ENCODE measurements at places on chromosomes 2 and 18.

DNA sequence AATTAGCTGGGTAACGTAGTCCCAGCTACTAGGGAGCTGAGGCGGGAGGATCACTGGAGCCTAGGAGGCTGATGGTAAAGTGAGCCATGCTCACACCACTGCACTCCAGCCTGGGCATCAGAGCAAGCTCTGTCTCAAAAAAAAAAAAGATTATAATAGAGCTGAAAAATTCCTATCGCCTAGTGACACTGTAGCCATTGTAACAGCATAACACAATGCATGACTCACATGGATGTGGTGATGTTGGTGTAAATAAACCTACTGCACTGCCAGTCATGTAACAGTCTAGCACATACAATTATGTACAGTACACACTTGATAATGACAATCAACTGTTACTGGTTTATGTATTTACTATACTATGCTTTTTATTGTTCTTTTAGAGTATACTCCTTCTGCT, 39.6 kb downstream of the MGAT4A start:
- DNase-seq = no peak

GRCh38 chr18:58067601-58068000, 23.6 kb downstream of the NEDD4L start:
- no peak for DNase-seq

DNA sequence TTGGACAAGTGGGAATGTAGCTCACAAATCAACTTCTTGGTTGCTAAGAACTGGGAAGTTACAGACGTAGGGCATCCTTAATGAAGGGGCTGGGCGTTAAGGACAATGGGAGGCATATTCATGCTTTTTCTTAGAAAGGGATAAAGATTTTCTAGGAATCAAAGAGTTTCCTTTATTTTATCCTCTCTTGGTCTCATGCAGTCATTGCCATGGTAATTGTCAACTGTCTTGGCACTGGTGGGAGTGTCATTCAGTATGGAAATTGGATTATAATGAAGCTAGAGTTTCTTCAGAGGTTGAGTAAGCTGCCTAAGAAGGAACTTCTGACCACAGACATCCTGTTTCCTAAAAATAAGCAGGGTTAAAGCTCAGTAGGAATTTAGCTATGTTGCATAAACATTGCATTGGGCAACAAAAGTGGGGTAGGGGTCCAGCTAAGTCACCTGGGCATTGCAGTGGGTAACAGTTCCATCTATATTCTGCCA, 114.0 kb downstream of the LYPD6B start:
- DNase-seq = no peak

DNA sequence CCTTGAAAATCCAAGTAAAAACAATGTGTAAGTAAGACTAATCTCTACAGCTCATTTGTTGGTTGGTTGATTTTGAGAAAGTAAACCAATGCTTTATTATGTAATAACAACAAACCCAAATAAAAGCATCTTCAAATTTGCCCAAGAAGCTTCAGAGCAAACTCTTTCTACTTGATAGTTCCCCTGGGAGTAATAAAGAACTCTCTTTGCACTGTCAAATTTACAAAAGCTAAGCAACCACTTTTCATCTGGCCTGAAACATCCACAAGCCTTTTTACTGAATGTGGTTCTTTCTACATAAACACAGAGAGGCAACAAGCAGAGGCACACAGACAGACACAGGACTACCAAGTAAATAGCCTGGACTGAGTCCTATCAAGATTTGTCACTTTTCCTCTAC, 28.8 kb upstream of the CACNB4 start:
- DNase-seq = no peak

GRCh38 chr18:48862132-48862531, 88.6 kb downstream of the SMAD7 start:
- DNase-seq = no peak

DNA sequence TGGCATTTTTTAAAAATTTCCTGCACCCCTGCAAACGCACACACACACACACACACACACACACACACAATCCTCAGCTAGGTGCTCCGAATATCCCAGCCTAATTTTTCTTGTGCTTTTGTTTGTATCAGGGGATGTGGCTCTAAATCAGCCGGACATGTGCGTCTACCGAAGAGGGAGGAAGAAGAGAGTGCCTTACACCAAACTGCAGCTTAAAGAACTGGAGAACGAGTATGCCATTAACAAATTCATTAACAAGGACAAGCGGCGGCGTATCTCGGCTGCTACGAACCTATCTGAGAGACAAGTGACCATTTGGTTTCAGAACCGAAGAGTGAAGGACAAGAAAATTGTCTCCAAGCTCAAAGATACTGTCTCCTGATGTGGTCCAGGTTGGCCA, 1.8 kb downstream of the HOXD13 start:
- no peak for DNase-seq

DNA sequence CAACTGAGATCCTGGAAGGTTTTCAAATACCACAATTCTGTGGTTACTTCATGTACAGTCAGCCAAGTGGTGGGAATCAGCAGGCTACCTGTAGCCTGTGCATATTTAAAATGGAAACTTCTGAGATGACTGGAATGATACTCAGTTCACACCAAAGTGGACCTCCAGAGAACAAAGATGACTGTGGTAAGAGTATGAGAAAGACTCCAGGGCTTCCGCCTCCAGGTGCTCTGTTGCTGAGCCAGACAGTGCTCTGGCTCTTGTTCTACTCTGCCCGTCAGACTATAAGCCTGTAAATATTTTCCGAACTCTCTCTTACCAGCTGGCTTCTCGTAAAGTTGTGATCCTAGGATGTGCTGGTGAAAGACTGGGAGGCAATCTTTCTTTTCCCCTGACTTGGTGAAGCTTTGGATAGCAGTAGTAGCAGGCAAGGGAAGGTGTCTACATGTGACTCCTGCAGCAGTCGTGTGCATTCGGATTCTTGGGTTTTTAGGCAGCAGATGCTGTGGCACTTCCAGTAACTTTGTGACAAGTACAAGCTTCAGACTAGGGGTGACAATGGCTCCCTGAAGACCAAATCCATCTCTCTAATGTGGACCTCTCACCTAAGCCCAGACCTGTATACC, 23.1 kb downstream of the ST3GAL5 start:
- DNase-seq = no peak

DNA sequence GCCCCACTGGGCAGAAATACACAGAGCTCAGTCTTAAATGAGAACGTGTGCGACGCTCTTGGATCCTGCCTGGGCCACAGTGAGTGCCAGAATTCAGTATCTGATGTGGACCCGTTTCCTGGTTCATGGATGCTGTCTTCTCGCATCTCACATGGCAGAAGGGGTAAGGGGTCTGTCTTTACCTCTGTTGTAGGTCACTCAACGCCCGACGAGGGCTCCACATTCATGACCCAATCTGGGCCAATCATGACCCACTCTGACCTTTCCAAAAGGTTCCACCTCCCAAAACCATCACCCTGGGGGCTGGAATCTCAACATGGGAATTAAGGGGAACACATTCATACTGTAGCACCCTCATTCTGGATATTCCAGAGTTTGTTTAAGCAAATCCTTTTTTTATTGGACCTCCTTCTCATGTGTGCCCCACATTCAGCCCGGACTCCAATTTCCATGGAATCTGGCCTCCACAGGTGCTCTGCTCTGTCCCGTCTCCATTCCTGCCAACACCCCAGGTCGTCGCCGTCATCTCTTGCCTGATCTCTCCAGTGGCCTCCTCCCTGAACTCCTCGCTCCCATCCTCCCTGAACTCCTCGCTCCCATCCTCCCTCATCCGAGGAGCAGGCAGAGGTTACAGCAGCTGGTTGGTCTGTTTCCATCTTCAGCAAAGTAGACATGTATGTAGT, 78.9 kb upstream of the OTOS start:
- DNase-seq = no peak

- no peak for DNase-seq
These were observed 1.0 kb downstream of the CXCR4 start for GRCh38 chr2:136116813-136117390.

GRCh38 chr2:155100261-155100660, 401.8 kb downstream of the KCNJ3 start:
- DNase-seq = no peak

DNA sequence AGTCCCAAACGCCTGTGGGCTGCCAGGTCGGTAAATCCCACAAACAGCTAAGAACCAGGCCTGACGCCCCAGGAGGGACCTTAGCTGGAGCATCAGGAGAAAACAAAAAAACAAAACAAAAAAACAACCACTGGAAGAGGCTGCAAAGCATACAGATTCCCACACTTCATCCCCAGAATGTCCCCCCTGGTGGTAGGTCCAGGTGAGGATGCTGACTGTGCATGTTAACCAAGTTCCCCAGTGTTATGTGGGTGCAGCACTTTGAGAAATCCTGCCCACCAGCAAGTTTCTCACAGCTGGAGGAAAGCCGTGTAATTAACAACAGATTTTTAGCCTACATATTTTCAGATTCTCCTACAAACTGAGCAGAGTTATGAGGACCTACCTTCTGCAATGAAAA, 15.1 kb downstream of the ST3GAL5 start:
- DNase-seq = no peak

DNA sequence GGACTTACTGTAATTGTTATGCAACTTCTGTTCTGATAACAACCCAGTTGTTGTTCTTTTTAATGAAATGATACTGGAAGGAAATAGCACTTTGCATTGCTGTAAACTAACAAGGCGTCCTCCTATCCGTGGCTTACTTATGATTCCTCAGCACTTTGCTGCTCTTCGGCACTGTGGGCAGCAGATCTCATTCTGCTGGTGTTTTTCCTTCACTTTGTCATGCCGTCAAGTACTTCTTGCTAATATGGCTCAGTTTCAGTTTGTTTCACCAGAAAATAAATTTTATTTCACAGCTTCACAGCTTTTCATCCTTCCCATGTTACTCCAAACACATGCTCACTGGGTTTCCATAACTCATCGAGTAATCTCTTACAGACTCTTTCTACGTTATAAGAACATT, 289.3 kb downstream of the MEIS1 start:
- DNase-seq = no peak

GRCh38 chr2:23901966-23902846, 24.7 kb downstream of the ATAD2B start:
- no peak for DNase-seq

DNA sequence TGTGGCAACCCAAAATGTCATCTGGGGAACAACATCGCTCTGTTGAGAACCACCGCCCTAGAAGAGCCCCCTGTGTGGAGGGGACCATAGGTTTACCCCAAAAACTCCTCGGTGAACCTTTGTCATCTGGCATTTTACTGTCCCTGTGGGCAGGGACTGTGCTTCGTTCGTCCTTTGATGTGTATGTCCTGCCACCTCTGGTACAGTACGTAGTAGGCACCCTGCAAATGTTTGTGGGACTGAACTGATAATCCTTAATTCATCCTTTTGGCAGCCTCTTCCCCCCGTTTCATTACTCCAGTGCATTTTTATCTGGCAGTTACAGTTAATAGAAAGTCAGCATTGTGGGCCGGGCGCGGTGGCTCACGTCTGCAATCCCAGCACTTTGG, 728 bp downstream of the NAPG start:
- DNase-seq = no peak

Measured in hepatic stellate cell (primary cell).